GM04504 (cell line): ENCODE measurements at places on chromosomes 4 and X.

DNA sequence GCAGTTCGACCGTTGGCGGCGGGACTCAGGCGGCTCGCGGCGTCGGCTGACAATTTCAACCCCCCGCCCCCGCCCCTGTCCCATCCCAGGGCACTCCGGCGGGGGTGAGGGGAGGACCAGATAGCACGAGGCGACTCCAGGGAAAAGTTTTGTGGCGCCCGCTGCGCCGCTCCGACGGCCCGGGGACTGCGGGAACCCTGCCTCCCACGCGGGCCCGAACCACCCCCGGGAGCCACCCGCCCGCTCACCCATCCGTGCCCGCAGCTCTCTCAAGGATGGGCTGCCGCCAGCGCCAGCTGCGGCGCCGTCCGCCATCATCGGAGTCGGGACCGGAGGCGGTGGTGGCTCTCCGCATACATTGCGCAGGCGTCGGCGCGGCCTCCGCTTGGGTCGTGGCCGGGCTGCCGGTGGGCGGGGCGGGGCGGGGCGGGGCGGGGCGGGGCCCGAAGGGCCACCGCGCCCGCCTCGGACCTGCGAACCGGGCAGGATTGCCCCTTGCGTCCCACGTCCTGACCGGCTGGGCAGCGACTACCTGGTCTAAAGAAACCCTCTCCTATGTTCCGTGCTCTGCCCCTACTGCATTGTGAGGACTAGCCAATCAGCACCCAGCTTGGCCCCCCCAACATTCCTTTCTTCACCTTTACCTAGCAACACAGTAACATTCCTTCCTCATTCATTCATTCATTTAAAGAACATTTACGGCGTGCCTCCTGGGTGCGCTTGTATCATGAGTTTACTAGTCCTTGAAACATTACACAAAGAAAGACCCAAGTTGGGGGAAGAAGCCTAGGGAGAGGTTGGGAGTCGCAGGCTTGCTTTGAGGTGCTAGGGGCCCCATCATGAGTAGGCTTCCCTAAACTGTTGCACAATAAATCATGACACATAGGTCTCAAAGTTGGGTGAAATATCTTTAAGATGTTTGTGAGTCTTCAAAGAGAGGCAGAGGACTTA is at the start of gene MAP7D3:
MAP7D3 (minus strand) TSS at position 360 of the 951 bp plus-strand sequence; CDS start at position 318, 42 bp downstream.
- no peak for DNase-seq

- no peak for DNase-seq
These were observed 14.4 kb downstream of the MSN start for GRCh38 chrX:65681810-65682209.

DNA sequence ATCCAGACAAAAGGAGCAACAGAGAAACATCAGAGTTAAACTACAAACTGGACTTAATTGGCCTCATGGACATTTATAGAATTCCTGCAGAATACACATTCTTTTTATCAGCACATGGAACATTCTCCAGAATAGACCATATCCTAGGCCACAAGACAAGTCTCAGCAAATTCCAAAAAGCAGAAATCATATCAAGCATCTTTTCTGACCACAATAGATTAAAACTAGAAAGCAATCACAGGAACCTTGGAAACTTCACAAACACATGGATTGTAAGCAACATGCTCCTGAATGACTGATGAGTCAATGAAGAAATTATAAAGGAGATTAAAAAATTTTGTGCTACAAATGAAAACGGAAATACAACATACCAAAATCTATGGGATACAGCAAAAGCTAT is 526.7 kb downstream of the PCDH7 start:
- peak; percentile 3 for DNase-seq

- DNase-seq = no peak
These were observed 140.3 kb upstream of the CXCL13 start for GRCh38 chr4:77465271-77465670.

DNA sequence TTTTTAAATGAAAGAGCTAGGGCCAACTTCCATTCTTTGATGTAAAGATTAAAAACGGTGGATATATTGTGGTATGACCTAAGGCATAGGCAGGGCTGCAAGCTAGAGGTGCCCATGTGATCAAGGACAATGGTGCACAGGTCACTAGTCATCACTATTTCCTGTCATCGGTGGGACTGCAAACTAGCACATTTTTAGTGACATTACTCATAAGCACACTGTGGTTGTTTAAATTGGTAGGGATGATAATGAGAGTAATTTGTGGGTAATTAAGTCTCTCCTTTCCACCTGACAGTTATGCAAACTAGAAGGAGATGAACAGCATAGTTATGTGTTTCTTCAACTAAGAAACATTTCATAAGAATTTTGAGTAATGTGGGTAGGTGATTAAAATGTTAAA is 85.4 kb downstream of the GPRIN3 start:
- DNase-seq = no peak

DNA sequence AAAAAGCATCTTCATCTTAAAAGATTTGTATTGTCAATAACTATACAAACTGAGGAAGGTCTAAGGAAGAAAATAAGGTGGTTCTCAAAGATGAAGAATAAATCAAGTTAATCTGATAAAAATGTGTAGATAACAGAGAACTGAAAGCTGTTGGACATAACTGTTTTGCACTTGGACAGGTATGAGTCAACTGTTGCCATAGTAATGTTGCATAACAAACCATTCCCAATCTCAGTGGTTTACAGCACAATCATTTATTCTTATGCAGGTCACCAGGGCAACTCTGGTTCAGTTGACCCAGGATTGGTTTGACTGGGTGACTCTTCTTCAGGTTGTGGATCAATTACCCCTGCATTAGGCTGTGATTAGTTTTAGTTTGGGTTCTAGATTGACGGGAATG is 2197.7 kb downstream of the ARAP2 start:
- DNase-seq = peak; percentile 61

- DNase-seq = no peak
These were observed 27.5 kb upstream of the ESX1 start for GRCh38 chrX:104282166-104282725.

DNA sequence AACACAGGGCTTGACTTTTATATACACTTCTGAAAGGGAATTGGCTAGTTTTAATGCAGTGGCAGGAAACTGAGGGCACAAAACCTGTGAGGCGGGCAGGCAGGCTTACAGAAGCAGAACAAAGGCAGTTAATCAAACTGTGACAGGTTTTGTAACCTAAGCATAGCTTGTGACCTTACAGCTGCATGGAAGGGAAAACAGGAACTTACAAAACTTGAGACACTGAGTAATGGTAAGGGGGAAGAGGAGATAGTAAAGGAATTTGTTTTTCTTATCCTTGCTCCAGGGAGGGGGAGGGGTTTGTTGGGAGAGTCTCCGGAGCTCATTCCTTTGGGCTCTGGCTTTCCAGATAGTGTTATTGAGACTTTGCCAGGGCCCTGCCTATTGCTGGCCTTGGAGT is 55.6 kb downstream of the SLITRK4 start:
- no peak for DNase-seq

GRCh38 chr4:30862196-30862595 is 142.0 kb downstream of the PCDH7 start:
- no peak for DNase-seq

DNA sequence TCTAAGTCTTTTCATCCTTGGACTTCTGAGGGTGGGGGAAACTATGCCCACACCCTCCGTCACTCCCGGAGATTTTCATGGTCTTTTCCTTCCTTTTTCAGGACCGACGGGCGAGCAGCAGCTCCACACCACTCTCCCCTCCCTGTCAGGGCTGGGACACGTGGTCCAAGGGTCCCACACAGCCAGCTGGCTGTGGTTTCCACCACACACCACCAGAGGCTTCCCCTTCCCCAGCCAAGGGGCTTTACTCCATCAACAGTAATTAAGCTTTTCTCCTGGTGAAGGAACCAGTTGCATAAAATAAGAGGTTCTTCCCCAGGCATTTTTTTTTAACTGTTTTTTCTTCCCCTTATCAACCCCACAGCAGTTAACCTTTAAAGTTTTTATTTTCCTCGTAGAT is 453.9 kb downstream of the GPAT3 start:
- no peak for DNase-seq

DNA sequence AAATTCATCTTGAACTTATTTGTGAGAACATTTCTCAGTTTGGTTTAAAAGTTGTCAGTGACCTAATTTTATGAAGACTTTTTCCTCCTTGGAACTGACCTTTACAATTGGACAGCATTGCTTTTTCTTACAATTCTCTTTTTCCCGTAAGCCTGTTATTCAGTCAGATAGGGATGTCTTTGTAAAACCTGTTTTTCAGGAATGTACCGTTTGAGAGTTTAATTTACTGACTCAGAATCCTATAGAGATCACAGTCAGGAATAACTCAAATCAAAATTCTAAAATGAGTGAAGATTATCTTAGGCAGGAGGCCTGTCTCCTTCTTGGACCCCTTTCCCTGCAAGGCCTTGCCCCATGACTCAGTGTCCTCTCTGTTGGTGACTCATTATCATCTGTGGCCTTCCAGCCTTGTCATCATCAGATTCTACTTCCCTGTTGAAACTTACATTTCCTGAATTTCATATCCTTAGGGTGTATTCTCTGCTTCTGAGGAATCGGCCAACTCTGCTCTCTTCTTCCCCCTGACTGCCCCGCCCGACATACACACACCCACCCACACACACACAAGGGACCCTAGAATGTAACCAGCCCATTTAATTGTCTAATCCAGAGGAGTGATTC is 99.8 kb downstream of the ARHGAP10 start:
- DNase-seq = peak; percentile 64

- DNase-seq = no peak
These were observed 20.2 kb downstream of the APLN start for GRCh38 chrX:129634541-129634940.

- no peak for DNase-seq
These were observed 18.9 kb downstream of the TSPAN5 start for GRCh38 chr4:98639523-98639922.

GRCh38 chr4:172826861-172827260 is 341.8 kb upstream of the GALNT7 start:
- no peak for DNase-seq

DNA sequence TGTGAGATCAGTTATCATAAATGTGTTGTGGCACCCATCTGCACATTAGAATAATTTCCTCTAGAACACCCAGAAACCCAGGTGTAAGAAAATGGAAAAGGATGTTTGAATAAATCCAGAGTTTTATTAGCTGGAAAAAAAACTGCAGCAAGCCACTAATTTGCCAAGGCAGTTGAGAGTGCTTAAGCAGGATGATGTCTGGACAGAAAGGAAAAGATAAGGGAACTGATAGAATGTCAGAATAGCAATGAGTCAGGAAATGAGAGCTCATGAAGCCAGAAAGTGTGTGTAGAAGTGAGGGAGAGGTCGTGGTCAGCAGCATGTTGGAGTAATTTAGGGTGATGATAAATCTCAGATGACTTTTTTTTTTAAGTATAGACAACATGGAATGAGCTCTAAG is 15.2 kb upstream of the NEUROG2 start:
- no peak for DNase-seq

GRCh38 chr4:73944061-73944875 is 37.6 kb downstream of the PF4 start:
- DNase-seq = no peak

GRCh38 chrX:50815120-50815519 is 1.1 kb upstream of the SHROOM4 start:
- DNase-seq = no peak

GRCh38 chr4:2408401-2408958 is 10.0 kb downstream of the ZFYVE28 start:
- DNase-seq = no peak

GRCh38 chr4:52560844-52561280 is 98.2 kb downstream of the USP46 start:
- peak; percentile 11 for DNase-seq

GRCh38 chr4:112979881-112980421 is 69.5 kb upstream of the ANK2 start:
- DNase-seq = no peak

DNA sequence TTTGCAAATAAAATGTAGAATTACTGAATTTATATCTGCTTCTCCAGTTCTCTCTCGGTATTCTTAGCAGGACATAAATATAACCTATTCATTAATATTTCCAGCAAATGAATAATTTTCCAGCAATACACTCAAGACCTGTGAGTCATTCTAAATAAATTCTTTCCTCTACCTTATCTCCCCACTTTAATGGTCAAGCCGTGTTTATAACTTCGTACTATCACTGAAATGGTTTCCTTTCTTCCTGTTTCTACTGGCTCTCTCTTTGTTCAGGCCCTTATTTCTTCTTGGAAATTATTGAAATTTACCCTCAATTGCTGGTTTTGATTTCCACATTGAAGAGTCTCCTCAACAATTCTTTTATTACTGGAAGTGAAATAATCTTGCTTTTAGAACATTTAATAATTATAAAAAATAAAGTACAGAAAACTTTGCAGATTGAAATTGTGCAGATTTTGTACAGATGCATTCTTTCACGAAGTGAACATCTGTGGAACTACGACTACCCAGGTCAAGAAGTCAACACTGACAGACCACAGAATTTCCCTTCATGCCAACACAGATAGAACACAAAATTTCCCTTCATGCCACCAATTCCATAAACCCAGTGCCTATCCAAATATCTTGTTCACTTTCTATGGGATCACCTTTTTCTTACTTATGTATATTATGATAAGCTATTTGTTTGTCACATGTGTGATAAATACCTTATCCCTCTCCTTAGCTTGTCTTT is 205.7 kb downstream of the FAT4 start:
- no peak for DNase-seq

DNA sequence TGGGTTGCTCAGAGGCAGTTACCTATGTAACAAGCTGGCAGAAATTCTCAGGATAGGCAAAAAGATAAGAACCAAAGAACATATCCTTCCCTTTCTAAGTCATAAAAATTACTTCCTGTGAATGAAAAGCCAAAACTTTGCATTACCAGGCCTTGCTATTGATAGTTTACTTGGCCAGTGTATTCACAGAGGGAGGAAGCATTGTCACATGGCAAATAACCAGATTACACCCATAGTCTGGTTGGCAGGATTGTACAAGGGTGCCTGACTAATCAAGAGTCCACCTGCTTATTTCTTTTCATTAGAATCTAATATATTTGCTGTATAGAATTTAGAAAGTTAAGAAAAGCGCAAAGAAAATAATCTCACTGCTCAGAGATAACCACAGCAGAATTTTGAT is 14.1 kb downstream of the XIAP start:
- no peak for DNase-seq

- DNase-seq = no peak
These were observed 867.6 kb upstream of the PCDH7 start for GRCh38 chr4:29852537-29852936.

DNA sequence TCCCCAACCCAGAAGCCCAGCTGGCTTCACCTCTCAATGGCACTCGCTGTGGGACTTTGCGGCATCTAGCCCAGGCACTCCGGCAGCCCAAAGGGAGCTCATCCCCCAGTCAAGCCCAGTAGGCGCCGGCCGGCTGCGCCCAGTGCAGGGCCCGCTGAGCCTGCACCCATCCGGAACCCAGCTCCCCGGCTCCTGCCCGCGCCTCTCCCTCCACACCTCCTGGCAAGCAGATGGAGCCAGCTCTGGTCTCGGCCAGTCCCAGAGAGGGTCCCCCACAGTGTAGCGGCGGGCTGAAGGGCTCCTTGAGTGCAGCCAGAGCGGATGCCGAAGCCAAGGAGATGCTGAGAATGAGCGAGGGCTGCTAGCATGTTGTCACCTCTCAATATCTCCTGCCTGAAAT is 116.8 kb upstream of the UGT8 start:
- DNase-seq = no peak
